ENCODE measurements at places on chromosomes 1 and 21.

DNA sequence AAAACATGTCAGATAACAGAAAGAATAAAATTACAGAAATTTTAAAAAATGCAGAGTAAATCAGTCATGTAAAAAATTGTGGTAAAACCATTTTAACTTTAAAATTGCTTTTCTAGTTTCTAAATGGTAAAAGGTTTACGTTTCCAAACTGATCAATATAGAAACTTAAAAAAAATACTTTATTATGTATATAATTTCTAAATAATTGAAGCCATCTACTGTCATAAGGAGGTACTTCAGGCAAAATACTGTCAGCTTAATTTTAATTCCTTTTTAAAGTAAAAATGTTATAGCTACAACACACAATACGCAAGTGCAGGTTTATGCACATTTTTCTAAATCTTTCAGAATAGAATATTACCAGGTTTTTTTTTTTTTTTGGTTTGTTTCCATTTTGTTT, 159.9 kb downstream of the HFM1 start:
- DNase-seq: no peak

- no peak for DNase-seq
Measured at GRCh38 chr1:53963460-53963859, 17.3 kb downstream of the LRRC42 start.

DNA sequence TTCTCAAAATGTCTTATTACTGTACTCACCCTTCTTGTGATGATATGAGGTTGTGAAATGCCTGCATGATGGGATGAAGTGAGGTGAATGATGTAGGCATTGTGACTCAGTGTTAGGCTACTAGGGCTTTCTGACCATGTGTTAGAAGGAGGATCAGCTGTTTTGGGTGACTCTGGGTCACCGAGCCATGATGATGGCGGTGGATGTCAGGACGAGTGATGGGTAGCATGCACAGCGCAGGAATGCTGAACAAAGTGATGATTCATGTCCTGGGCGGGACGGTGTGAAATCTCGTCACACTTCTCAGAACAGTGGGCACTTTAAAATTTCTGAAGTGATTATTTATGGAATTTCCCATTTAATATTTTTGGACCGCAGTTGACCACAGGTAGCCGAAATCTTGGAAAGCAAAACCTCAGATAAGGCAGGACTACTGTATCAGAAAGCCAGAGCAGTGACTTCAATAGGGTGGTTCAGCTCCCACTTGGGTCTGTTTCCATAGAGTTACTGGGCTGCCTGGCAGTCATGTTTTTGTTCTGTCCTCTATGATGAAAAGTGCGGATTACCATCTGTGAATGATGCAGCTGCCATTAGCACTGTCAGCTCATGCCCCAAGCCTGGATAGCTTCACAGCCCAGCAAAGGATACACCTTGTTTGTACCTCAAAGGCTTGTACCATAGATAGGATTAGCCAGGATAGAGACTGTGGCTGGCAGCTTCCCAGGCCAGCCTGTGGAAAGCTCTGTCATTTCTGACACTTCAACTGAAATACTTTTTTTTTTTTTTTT, 26.6 kb downstream of the IL6R start:
- DNase-seq: peak; percentile 85

DNA sequence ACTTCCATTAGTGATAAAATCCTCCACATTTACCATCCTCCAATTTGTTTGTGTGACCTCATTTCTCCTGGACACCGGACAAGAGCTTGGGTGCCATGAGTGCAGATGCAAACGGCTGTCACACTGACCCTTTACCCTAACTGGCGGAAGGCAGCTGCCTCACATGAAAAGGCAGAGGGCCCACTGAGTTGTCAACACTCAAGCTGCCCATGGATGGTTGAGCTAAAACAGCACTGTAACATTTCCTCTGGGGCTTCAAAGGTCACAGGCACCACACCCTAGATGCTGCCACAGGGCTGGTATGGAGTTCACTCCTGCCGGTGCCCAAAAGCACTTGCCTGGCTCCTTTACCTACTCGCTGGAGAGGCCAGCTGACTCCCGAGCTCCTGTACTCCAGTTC, 653.4 kb downstream of the KCNT2 start:
- DNase-seq: no peak

DNA sequence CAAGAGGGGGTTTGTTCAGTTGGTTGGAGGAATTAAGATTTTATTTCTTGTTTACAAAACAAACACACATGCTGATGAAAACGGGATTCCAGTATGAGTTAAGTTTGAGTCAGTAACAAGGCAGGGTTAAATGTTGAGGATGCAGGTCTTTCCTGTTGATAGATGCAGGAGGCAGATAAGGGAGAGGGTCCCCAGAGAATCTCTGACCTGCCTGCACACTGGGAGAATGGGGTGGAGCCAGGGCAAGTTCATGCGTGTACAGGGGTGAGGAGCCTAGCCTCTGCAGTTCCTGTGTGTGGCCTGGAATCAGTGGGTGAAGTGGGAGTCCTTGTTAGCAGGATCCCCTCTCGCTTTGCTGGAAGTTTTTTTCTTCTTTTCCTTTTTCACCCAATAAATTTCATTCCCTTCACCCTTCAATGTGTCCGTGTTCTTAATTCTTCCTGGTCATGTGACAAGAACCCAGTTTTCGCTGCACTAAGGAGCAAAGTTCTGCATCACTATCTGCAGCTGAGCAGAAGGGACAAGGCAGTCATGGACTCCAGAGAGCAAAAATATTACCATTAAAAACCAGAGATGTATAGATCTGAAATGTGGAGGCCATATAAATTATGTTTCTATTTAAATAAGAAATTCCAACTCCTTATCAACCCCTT, 69.9 kb upstream of the MARK1 start:
- DNase-seq: no peak

DNA sequence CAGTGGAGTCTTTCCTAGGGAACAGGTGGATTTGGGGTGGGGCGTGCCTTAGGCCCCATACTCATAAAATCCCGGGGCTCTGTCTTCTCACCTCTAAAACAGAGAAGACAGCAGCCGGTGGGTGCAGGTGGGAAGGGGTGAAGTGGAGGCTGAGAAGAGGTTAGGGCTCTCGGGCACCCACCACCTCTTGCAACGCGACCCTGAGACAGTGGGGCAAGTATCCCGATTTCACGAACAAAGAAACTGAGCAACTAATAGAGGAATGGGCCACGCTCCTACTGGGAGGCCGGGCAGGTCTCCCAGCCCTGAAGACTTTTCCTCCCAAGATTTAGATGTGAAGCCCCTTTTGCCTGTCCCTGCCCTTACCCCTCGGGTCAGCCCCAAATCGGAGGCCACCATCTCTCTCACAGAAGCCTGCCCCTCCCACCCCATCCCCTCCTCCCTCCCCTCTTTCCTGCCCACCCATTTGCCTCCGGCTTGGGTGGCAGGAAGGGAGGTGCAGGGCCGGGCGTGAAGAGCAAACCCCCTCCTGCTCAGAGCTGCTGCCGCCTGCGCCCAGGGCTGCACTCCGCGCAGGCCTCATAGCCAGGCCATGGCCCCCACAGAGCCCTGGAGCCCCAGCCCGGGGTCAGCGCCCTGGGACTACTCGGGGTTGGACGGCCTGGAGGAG, at the start of gene GPR25:
GPR25 (plus strand) TSS at position 536 of the 670 bp plus-strand sequence; CDS start at position 593, 57 bp downstream.
- DNase-seq: no peak

- no peak for DNase-seq
Measured at GRCh38 chr1:20389571-20389970, 96.4 kb downstream of the CAMK2N1 start.

- DNase-seq: no peak
Measured at GRCh38 chr21:31358158-31358557, 14.1 kb upstream of the TIAM1 start.

DNA sequence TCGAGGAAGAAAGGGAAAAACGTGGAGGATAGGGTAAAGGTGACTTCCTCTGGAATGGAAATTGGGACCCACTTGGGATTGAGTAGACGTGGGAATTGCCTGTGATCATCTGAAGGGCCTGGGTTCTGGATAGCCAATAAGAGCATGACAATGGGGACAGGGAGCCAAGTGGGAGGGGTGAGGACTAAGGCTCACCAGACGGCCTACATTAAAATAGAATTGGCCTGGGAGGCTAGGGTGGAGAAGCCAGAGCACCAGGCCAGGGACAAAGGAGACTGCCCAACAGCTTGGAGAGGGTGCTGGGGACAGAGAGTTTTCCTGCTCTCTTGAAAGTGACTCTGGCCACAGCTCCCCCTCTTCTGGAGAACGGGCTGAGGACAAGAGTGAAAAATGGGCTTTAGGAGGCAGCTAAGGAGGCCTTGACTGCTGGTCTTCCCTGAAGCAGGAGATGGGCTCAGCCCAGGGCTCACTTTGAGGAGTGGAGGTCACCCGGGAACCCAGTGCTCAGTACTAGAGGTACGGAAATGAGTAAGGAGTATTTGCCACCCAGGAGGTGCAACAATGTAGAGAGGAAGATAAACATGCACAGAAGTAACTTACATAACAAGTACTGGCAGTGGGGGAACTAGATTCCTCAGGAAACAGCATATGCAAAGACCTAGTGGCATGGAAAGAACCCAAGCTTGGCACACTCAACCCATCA, 18.8 kb downstream of the INKA2 start:
- DNase-seq: no peak

- DNase-seq: no peak
Measured at GRCh38 chr1:220755309-220755708, 7.2 kb downstream of the MTARC2 start.

- DNase-seq: peak; percentile 25
Measured at GRCh38 chr21:32562426-32562825, 22.9 kb downstream of the TCP10L start.

GRCh38 chr1:42937141-42937696, 21.4 kb downstream of the SLC2A1 start:
- DNase-seq: no peak

- DNase-seq: peak; percentile 78
Measured at GRCh38 chr1:3774946-3775489, 2.5 kb downstream of the SMIM1 start.

DNA sequence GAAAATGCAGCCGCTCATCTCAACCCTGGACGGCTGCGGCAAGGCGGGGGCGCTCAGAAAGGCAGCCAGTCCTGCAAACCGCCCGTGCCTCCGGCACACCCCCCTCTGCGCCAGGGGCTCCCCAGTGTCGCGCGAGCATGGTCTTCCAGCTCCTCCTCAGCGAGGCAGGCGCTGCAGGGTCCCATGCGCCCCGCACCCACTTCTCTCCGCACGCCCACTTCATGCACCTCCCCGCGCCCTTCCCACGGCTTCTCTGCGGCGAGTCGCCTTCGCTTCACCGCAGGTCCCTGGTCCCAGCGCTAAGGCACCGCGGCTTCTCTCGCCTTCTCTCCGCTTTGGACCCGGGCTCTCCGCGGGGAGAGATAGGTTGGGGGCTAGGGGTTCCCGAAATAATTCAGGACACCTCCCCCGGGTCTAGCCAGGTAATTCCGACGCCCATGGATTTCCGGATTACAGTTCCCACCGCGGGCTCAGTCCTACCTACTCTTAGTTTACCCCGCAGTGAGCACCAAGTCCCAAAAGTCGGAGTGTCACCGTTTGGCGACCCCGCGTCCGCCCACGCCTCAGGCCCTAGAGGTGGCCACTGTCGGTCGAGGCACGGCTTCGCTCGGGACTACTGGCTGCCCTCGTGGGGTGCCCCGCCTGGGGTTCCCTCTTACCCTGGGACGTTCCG, 67.5 kb downstream of the SYT2 start:
- no peak for DNase-seq

DNA sequence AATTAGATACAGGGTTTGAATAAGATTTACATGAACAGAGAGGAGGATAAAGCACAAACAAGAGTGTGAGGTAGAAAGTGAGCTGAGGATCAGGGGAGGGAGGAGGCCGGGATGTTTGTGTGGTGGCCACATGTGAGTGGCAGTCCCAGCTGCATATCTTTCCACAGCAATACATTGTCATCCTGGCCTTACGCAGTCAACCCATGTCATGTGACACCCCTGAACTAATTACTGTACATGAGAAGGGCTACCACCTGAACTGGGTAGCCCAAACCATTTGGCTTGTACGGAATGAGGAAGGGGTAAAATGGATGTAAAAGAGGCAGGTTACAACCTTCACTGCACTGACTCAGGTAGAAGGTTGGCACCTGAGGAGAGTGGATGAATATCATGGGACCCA, 4.2 kb downstream of the SLAMF7 start:
- no peak for DNase-seq

- no peak for DNase-seq
Measured at GRCh38 chr1:96060621-96061020, 661.0 kb upstream of the PTBP2 start.

DNA sequence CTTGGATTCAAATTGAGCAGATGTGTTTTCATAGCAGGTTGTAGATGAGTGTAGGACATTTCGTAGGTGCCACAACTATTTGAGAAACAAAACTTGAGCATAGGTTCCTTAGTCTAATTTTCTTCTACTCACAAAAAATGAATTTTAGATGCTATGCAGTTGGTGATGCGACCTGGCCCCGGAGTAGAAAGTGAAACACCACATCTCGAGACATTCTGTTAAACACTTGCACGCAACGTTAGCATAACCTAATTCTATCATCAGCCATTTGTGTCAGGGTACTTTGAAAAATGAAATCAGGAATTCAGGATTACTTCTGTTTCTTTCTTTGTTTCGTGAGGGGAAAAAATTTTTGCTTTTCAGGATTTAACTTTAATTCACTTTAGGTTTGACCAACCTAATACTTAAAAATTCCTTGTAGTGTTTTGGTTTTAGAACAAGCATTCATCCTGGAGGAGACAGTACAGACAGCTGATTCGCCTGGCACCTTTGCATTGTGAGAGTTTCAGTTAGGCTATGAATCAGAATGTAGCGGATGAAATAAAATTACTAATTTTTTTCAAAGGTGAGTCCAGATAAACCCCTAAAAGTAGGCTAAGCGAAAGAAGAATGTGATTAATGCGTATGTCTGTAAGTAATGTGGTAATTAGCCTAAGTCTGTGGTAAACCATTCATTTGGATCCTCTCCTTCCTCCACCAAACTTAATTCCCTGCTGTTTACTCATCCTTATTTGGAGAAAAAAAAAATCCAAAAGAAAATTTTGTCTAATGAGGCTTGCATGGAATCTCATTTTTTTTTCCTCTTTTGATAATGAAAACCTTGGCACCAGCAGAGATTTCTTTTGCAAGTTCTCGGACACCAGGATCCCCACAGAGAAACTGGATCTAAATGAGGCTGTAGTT, 44.9 kb downstream of the MAP3K21 start:
- DNase-seq: no peak
